Pancreas (tissue), 10 donors: ENCODE measurements at places on chromosomes 6 and 20. TPM values are rescaled to one million over a fixed set of nuclear protein-coding genes. Genes with fewer than 3 reads are reported as not detected.
A peak's percentile ranks its signal among the peaks of the same experiment; 100 is the strongest.

DNA sequence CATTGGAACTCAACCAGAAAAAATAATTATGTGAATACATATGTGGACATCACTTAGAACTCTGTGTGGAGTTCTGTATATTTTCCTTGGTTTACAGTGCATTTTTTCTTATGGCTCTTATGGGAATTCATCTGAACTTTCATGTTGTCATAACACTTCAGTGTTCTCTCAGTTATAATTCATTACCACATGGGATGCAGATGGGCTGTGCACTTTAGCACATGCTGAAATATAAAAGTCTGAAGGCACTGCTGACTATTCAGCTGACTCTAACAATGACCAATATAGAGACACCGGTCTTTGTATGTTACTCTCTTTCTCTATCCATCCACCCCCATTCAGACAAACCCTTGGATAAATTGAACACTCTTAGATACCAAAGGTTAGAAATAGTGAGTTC, 29.3 kb downstream of the GRIK2 start:
- DNase-seq = no peak

DNA sequence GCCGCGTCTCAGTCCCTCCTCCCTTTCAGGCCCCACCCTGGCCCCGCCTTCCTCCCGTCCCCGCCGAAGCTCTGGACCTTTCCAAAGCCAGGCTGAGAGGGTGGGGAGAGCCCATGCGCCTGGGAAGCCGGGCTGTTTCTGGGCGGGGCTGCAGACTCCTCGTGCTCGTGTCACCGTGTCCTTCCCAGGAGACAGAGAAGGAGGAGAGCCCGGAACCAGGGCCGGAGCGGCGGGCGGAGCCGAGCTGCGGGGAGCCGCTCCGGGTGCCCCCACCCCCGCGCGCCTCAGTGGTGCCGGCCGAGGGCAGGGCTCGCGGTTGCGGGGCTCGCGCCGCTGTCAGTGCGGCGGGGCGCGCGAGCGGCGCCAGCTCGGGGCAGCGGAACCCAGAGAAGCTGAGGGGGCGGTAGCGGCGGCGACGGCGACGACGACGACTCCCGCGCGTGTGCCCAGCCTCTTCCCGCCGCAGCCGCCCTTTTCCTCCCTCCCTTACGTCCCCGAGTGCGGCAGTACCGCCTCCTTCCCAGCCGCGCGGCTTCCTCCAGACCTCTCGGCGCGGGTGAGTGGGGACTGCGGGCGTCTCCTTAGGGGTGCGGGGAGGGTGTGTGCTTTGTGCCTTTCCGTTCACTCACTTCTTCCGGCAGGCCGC, at the start of gene RALY:
Gene RALY, plus strand, starts transcription at position 336 of the 646 bp plus-strand sequence. CDS start 78,164 bp downstream, outside the sequence.
- peak; percentile 99 for DNase-seq

GRCh38 chr6:138570725-138571029, 71.4 kb upstream of the NHSL1 start:
- DNase-seq = no peak

Gene TNFAIP3
- polyA plus RNA-seq = 14.5 TPM
